ENCODE measurements at places on chromosomes 7 and 10.

DNA sequence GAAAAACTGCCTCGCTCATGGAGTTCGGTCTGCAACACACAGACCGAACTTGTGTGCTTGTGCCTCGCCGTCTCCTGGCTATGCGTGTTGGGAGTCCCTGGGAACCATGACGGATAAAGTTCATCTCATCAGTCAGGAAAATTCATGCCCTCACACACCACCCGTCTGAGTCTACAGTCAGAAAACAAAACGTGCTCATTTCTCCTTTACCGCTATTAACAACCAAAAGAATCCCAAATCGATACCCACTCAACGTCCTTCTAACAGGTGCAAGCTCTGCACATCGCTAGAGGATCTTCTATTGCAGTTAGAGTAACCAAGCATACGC, 13.6 kb downstream of the CNPY1 start:
- no peak for DNase-seq

- DNase-seq: no peak
Measured at GRCh38 chr10:93146336-93146735, 72.6 kb downstream of the CYP26A1 start.

- no peak for DNase-seq
Measured at GRCh38 chr7:138863931-138864330, 65.9 kb upstream of the ATP6V0A4 start.

- DNase-seq: no peak
Measured at GRCh38 chr7:151429237-151429559, 10.7 kb downstream of the CRYGN start.

- DNase-seq: peak; percentile 27
Measured at GRCh38 chr10:86775056-86775869, 18.8 kb downstream of the BMPR1A start.

All from fibroblast of the aortic adventitia (primary cell).